ENCODE measurements at places on chromosomes 3 and 15.

DNA sequence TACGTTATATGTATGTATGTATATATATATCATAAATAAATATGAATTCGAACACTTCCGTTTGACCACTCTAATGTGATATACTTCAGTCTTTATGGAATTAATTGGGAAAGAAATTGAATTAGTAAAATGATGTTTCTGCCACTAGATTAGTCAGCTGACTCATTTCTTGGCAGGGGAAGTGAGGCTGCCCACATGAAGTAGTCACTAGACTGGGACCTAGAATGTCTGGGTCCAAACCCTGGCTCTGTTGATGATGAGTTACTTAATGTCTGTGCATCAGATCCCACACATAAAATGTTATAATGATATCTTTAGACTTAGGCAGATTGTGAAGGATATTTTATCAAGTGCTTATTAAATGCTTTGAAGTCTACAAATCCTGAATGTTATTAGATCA, 27.4 kb upstream of the ARL14 start:
- no peak for DNase-seq

DNA sequence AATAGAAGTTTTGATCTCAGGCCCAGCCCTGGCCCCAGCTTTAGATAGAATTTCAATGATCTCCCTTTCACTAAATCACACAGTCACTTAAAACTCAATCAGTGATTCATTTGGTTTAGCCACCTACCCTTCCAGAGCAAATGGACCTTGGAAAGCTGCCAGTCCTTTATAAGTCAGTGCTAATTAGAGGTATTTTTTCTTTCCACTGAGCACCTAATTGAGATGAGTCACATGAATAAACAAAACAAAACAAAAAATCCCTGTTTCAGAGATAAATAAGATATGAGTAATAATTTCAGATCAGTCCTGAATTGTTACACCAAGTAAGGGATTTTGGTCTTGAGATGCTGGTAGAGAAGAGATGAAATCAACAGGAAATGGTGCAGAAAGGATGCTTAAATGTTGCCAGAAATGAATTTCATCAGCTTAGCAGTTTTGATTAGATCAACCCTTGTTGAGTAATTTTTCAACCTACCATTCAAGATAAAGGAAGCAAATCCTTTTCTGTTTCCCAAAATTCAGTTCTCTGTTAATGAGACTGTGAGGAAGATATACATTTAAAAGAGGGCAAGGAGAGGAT, 352.0 kb upstream of the COL8A1 start:
- DNase-seq, result peak; percentile 31

- DNase-seq, result no peak
Observed at GRCh38 chr15:60869851-60870250, 359.3 kb downstream of the RORA start.

DNA sequence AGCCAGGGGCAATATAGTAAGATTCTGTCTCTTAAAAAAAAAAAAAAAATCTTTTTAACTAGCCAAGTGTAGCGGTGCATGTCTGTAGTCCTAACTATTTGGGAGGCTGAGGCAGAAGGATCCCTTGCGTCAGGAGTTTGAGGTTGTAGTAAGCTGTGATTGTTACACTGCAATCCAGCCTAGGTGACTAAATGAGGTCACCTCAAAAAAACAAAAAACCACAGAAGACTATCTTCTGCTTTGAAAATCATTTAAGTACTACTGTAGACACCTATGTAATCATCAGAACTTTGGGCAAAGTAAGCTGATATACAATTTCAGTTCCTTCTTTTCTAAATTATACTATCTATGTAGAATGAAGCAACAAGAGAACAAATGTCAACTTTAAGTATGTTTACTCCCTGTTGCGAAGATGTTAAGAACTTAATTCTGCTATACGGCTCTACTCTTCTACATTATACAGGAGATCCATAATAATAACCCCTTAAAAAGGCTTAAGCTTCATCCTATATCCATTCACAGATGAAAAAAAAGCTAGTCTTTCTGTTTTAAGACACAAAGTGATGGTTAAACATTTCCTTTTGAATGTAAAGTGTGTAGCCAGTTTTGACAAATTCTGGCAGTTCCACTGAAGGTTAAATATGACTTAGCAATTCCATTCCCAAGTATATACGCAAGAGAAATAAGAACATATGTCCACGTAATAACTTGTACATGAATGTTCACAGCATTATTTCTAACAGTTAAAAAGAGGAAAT, 15.2 kb downstream of the DAZL start:
- no peak for DNase-seq

GRCh38 chr3:39108200-39108710, 775 bp downstream of the TTC21A start:
- no peak for DNase-seq

Measured in choroid plexus epithelial cell (primary cell).